Stimulated activated CD4-positive, alpha-beta T cell treated with anti-CD3 and anti-CD28 coated beads, Interleukin-12 subunit alpha, Interleukin-12 subunit beta, amount 100 ng/mL, for 48 hours (primary cell): ENCODE measurements at places on chromosomes 3 and 15.

- no peak for DNase-seq
Observed at GRCh38 chr15:80070840-80071239, 11.4 kb downstream of the ZFAND6 start.

GRCh38 chr3:118811236-118811732, 223.4 kb downstream of the IGSF11 start:
- no peak for DNase-seq

DNA sequence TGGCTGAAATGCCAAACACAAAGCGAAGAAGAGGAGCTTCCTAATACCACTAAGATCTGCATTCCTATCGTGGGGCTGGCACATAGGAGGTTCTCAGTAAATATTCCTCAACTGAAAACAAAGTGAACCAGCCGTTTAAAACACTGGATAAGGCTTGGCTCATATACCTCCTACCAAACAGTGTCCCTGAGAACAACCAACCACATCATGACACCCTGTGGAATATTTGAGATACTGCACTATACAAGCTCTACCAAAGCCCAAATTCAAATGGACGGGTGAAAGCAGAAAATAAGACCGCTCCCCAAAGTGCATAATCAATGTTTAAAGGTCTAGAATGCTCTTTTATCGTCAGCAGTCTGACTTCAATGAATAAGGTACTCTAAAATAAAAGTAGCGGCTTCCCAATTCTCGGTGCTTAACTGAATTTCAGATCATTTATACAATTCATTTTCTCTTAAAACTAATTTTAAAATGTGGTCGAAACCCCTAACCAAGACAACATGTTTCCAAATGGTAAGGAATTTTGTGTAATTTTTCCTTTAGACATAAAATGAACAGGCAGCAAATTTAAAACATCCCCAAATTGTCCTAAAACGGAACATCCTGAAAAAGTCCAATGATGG, 425.8 kb downstream of the ERC2 start:
- no peak for DNase-seq

DNA sequence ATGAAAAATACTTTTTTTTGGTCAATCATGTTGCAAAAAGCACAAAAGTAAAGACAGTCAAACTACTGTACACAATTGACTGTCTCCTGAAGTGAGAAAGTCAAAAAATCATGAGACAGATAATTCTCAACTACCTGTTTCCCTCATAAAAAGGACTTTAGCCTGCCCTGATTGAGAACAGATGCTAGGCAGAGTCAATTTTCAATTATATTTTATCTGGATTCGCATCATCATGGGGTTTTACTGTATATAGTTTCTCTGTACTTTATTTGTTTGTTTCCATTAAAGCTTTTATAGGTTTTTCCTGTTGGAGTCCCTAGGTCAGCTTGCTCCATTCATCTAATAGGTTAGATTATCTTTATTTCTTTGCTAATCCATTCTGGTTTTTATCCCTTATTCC, 53.8 kb downstream of the ECT2 start:
- DNase-seq: no peak

GRCh38 chr3:159672728-159673688, 315.6 kb upstream of the IL12A start:
- no peak for DNase-seq

DNA sequence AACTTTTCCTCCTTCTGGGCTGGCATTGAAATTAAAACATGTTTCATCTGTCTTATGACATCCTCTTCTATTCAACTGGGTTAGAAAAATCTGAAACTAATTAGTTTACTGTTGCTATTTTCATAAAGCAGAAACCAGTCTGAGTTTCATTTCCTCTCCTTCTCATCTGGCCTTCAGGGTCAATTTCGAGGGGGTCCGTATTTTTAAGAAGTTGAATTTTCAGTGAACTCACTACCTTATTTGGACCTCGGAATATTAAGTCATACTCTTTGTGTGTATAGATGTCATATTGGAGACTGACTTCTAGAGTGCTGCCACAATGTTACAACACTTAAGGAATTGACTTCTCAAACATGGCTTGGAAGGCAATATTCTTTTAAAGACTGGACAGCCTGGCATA, 485.9 kb downstream of the SQOR start:
- no peak for DNase-seq

DNA sequence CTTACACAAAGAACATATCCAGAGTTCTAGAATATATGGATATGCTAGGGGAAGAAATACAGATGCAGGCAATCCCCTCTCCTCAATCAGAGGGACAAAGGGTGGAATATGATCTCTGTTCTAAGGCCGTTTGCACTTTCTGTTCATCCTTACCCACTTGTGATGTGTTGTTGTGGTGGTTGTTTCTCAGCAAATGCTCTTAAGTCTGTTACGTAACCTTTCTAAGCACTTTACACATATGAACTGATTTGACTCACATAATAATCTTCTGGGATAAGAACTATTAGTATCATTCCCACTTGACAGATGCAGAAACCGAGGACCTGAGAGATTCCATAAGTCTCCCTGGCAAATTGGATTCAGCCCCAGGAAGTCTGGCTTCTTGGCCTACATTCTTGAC, 40.5 kb downstream of the NGRN start:
- DNase-seq: no peak

- DNase-seq: no peak
Observed at GRCh38 chr3:189232790-189233189, 61.0 kb downstream of the TPRG1 start.

- DNase-seq: no peak
Observed at GRCh38 chr15:92811148-92811913, 88.8 kb upstream of the CHD2 start.

GRCh38 chr3:167437428-167438139, 36.3 kb downstream of the SERPINI2 start:
- no peak for DNase-seq

- DNase-seq: peak; percentile 22
Observed at GRCh38 chr3:177150970-177151627, 46.2 kb downstream of the TBL1XR1 start.

DNA sequence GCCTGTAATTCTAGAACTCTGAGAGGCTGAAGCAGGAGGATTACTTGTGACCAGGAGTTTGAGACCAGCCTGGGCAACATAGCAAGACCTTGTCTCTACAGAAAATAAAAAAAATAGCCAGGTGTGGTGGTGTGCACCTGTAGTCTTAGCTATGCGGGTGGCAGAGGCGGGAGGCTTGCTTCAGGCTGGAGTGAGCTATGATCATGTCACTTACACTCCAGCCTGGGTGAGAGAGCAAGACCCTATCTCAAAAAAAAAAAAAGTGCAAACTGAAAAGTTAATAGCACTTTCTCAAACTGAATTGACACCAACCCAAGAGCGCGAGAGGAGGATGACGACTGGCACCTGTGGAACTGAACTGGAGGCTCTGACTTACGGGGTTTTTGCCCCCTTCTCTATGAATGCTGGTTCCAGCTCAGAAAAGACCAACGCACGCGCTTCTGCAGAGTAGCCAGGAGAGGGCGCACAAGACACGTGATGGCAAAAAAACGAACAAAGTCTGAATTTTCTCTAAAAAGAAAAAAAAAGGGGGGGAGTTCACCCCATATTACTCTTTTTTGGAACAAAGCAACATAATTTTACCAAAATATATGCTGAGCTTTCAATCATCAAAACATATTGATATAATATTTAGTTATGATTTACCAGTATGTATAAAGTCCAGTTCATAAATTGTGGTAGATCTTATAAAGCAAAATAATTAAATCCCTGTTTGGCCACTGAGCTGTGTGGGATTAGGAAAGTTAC, 23.7 kb downstream of the CFAP92 start:
- peak; percentile 31 for DNase-seq

GRCh38 chr3:129404610-129405009, 23.8 kb downstream of the EFCAB12 start:
- no peak for DNase-seq

DNA sequence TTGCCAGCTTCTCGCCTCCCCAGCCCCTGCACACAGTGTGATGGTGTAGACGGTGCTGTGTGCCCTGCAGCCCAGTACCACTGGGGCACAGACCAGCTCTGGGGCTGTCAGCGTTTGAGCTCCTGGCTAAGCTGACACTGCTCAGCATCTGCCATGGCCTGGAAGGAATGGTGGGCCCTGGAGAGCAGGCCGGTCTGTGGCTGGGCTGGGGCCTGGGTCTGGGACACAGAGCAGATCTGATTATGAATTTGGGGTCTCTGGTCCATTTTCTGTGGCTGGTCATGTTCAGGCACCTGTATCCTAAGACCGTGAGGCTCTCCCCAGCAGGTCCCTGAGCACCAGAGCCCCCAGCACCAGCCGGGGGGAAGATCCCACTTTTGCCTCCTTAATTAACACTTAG, 34.7 kb downstream of the HCN4 start:
- DNase-seq: no peak

- DNase-seq: no peak
Observed at GRCh38 chr3:195115600-195116406, 155.2 kb downstream of the XXYLT1 start.

DNA sequence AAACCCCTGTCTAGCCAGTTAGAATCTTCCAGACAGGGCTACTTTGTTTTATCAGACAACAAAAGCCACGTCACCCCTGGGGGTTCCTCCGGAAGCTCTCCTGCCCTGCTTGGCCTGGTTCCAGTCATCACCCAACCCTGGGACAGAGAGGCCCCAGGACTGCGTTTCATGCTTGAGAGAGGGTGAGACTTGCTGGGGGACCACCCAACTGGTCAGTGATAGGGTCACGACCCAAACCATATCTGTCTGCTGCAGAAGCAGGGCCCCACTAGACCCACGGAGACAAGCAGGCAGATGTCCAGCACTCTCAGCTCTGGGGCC, 1.2 kb downstream of the NT5DC2 start:
- no peak for DNase-seq

- no peak for DNase-seq
Observed at GRCh38 chr15:37536967-37537605, 397.4 kb upstream of the TMCO5A start.

- DNase-seq: no peak
Observed at GRCh38 chr3:117545484-117545883, 835.9 kb downstream of the TUSC7 start.
